Left ventricle myocardium inferior (tissue), 1 donor: ENCODE measurements at places on chromosomes 2 and 18. TPM values are rescaled to one million over a fixed set of nuclear protein-coding genes. Genes with fewer than 3 reads are reported as not detected.

- H3K27ac ChIP-seq: peak overlapping the region; percentile 90
- H3K4me1 ChIP-seq: peaks cover 83% of the 10 kb centered on the region
- no peak overlapping the region for H3K4me3 ChIP-seq
- H3K27me3 ChIP-seq: no peaks in the 10 kb centered on the region
Observed at GRCh38 chr18:36623681-36624190, 205.1 kb downstream of the TPGS2 start.

- no peak for DNase-seq
- H3K27ac ChIP-seq: peak overlapping the region; percentile 91
- H3K4me3 ChIP-seq: no peak overlapping the region
- peaks cover 86% of the 10 kb centered on the region for H3K4me1 ChIP-seq
- H3K36me3 ChIP-seq: no peaks in the 10 kb centered on the region
Observed at GRCh38 chr2:134132490-134132857, 121.4 kb upstream of the MGAT5 start.

The KIF1A gene
- 2.0 TPM for total RNA-seq

The SEMA4C gene
- total RNA-seq: 16.6 TPM

The ERBB4 gene
- 8.3 TPM for total RNA-seq

DNA sequence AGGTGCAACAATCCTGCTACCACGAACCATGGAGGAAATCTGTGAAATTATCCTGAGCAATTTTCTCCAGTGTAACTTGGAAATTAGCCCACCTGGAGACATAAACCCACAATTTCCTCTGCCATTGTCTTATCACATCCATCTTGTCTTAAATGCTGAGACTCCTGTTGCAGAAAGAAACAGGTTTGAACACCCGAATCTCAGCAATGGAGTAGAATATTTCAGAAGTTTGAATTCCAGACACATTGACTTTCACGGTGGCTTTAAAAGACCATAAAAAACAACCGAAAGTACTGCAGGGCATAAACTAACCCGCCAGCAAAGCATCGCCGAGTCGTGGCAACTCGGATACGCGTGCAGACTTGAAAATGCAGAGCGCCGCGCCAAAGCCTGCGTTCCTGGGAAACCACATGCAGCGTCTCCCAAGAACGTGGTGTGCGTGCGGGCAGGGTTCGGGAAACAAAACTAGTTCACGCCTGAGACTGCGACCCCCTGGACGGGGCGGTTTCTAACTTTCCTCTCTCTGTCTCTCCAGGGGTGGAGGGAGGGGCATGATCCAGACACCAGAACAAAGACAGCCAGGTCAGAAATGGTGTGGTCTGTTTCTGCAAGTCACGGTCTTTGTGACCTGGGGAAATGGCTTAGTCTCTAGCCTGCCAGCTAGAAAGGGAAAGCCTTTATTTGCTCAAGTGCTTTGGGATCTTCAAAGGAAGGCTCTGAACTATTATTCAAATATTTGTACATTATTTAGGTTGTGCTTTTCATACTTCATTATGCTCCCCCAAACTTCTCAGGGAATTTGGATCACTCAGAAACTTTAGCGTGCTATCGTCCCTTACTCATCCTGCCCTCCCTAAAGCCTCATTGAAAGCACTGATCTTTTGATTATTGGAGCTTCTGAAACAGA is 26.9 kb upstream of the KCTD1 start:
- peak overlapping the region; percentile 61 for H3K4me3 ChIP-seq
- H3K27ac ChIP-seq: no peak overlapping the region
- no peaks in the 10 kb centered on the region for H3K36me3 ChIP-seq
- peaks cover 11% of the 10 kb centered on the region for H3K4me1 ChIP-seq
- peak; percentile 28 for DNase-seq

- H3K4me3 ChIP-seq: no peak overlapping the region
- H3K4me1 ChIP-seq: no peaks in the 10 kb centered on the region
- H3K27me3 ChIP-seq: no peaks in the 10 kb centered on the region
Observed at GRCh38 chr2:17672583-17673317, 80.9 kb downstream of the SMC6 start.

- no peak for DNase-seq
- H3K27ac ChIP-seq: no peak overlapping the region
- no peak overlapping the region for H3K4me3 ChIP-seq
- no peaks in the 10 kb centered on the region for H3K4me1 ChIP-seq
- peaks cover 21% of the 10 kb centered on the region for H3K27me3 ChIP-seq
Observed at GRCh38 chr2:59277671-59278070, 1036.5 kb upstream of the FANCL start.

The SCYGR4 gene
- not detected for total RNA-seq

DNA sequence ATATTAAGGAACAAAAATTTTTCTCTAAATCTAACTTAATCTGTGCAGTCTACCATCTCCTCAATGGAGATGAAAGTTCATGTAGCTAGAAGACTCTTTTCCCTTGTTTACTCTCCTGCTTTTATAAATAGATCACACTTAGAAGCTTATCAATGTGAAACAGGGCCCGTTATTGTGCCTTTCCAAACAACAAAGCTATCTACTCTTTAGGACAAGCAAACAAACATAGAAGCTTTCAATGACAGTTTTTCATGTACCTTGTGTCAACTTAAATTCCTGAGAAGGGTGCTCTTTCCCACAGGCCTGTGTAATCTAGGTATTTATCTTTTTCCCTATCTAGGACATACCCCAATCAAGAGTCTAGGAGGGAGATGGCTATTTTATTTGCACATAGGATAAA is 247.8 kb upstream of the CWC22 start:
- H3K27me3 ChIP-seq: no peaks in the 10 kb centered on the region
- no peak overlapping the region for H3K27ac ChIP-seq
- H3K4me3 ChIP-seq: no peak overlapping the region
- no peak for DNase-seq
- H3K4me1 ChIP-seq: no peaks in the 10 kb centered on the region

DNA sequence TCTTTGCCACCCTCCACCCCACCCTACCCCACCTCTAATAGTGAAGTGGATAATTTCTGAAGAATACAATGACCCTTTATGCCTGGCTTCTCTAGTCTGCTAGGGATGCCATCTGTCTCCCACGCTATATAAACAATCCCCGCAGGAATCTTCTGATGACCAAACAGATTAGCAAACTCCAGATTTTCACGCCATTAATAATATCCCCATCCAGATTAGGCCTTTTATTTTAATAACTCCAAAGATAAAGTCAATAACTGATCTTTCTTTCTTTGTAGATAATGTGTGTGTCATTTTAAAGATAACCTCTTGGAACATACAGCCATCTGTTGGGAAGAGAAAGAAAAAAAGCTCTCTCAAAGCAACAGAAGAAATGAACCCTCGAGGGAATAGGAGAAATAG is 47.9 kb upstream of the CCDC150 start:
- H3K4me3 ChIP-seq: peak overlapping the region; percentile 79
- peaks cover 32% of the 10 kb centered on the region for H3K4me1 ChIP-seq
- DNase-seq: no peak
- peak overlapping the region; percentile 93 for H3K27ac ChIP-seq
- peaks cover 39% of the 10 kb centered on the region for H3K27me3 ChIP-seq

The CHST9 gene
- total RNA-seq: 2.0 TPM

DNA sequence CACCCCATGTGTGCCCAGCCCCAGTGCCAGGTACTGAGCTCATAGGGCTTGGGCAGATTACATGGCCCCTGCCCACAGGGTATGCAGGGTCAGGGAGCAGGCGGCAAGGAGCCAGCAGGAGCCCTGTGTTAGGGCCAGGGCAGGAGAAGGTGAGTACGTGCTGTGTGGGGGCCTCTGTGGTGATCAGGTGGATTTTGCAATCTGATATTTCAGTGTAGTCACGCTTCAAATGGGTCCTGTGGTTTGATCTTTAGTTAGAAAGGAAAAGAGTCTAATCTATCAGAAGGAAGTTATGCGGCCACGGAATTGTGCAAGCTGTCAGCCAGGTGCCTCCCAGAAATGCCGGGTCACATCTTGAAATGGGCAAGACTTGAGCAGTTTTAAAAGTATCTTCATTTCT is 13.9 kb downstream of the UBE2F start:
- peaks cover 5% of the 10 kb centered on the region for H3K36me3 ChIP-seq
- no peak overlapping the region for H3K27ac ChIP-seq
- H3K4me1 ChIP-seq: peaks cover 93% of the 10 kb centered on the region
- DNase-seq: no peak
- no peaks in the 10 kb centered on the region for H3K27me3 ChIP-seq

GRCh38 chr2:212723226-212723625 is 184.6 kb upstream of the ERBB4 start:
- H3K4me3 ChIP-seq: no peak overlapping the region
- H3K27me3 ChIP-seq: no peaks in the 10 kb centered on the region
- H3K27ac ChIP-seq: no peak overlapping the region
- no peak for DNase-seq

DNA sequence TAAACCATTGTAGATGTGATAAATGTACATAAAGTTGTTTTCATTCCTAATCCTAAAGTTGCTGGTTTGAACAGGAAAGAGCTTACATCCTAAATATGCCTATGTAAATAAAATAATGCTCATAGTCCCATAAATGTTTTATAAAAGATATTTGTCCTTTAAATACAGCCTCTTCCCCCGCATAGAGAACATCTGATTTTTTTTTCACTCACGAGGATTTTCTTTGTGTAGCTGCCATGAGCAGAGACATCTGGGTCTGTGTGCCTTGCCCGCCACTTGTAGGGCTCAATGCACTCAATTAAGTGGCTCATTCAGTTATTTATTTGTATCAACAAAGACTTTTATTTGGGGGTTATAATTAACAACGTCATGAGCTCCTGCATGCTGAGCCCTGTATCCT is 72.8 kb downstream of the SOWAHC start:
- H3K4me1 ChIP-seq: peaks cover 27% of the 10 kb centered on the region
- H3K27ac ChIP-seq: no peak overlapping the region
- H3K27me3 ChIP-seq: no peaks in the 10 kb centered on the region
- no peak overlapping the region for H3K4me3 ChIP-seq

The MYCN gene
- 0.38 TPM for total RNA-seq

The REG1B gene
- total RNA-seq: not detected

The CCDC141 gene
- total RNA-seq: 208 TPM

The CD8B2 gene
- total RNA-seq: not detected

The GAREM2 gene
- total RNA-seq: 0.93 TPM

The C1QL2 gene
- total RNA-seq: not detected

The TM4SF20 gene
- not detected for total RNA-seq

DNA sequence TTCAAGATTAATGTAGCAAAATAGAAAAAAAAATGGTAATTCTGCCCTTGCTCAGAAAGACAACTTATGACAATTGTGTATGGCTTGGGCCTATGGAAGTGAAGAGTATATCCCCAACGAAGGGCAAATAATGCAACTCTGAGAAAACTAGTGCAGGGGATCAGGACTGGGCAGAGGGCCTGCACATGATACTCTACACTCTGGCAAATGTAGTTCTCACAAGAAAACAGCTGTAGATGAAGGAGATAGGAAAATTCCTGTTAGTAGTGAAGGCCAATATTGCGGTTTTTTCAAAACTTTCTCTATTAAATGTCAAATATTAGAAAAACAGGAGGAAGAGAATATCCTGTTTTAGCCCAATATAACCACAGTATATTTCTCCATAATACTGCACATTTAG is 77.8 kb downstream of the SCN9A start:
- H3K4me1 ChIP-seq: no peaks in the 10 kb centered on the region
- H3K27ac ChIP-seq: no peak overlapping the region
- no peak for DNase-seq
- H3K27me3 ChIP-seq: no peaks in the 10 kb centered on the region
- H3K4me3 ChIP-seq: no peak overlapping the region
- no peaks in the 10 kb centered on the region for H3K36me3 ChIP-seq

- DNase-seq: no peak
- no peaks in the 10 kb centered on the region for H3K36me3 ChIP-seq
- H3K4me3 ChIP-seq: no peak overlapping the region
- no peak overlapping the region for H3K27ac ChIP-seq
Observed at GRCh38 chr2:205936446-205936845, 149.5 kb downstream of the INO80D start.

GRCh38 chr2:78985558-78985957 is 39.9 kb upstream of the REG3G start:
- no peaks in the 10 kb centered on the region for H3K4me1 ChIP-seq
- no peak overlapping the region for H3K4me3 ChIP-seq
- no peaks in the 10 kb centered on the region for H3K36me3 ChIP-seq
- peaks cover 25% of the 10 kb centered on the region for H3K27me3 ChIP-seq
- DNase-seq: no peak

DNA sequence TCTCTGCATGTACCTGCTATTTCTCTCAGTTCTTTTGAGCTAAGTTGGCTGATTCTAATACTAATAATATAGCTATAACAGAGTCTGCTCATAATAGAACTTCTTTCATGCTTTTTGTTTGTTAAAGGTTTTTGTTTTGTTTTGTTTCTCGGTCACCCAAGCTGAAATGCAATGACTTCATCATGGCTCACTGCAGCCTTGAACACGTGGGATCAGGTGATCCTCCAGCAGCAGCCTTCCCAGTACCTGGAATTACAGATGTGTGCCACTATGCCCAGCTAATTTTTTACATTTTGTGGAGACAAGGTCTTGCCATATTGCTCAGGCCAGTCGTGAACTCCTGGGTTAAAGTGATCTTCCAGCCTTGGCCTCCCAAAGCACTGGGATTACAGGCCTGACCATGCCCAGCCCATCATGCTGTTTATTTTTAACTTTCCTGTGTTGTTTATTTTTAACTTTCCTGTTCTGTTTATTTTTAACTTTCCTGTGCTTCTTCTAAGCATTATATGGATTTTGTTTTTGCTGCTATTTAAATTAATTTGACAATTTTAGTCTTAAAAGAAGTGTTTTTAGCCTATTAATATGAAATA is 763.8 kb upstream of the CDH7 start:
- H3K36me3 ChIP-seq: no peaks in the 10 kb centered on the region
- H3K27ac ChIP-seq: peak overlapping the region; percentile 42
- H3K27me3 ChIP-seq: no peaks in the 10 kb centered on the region
- DNase-seq: no peak
- H3K4me3 ChIP-seq: no peak overlapping the region
- peaks cover 62% of the 10 kb centered on the region for H3K4me1 ChIP-seq

- peaks cover 38% of the 10 kb centered on the region for H3K4me1 ChIP-seq
- DNase-seq: no peak
- H3K4me3 ChIP-seq: no peak overlapping the region
- no peak overlapping the region for H3K27ac ChIP-seq
- no peaks in the 10 kb centered on the region for H3K27me3 ChIP-seq
Observed at GRCh38 chr2:233209533-233210171, 41.8 kb upstream of the ATG16L1 start.

DNA sequence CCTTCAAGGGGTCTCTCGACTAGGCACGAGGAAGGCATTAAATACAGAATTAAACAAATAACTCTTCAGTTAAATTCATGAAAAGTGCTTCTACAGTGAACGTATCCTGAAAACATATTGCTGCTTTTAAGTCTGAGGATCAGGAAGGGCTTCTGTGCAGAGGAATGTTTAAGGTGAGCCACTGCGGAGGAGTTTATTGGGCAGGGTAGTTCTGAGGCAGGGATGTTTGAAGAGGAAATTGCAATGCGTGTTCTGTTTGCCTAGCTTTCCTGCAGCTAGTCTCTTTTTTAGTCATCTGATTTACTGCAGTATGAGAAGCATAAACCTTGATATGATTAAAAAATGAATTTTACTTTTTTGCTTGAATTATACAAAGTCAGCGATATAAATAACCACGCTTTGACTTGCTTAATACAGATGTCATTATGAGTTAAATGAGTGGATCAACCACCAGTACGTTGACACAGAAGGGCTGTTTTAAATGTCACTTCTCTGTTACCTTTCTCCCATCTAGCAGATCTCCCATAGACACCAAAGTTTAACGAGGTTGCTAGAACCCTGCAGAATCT is 98.7 kb downstream of the CTNNA2 start:
- H3K36me3 ChIP-seq: no peaks in the 10 kb centered on the region
- DNase-seq: no peak
- H3K27ac ChIP-seq: no peak overlapping the region
- H3K4me3 ChIP-seq: no peak overlapping the region
- H3K4me1 ChIP-seq: no peaks in the 10 kb centered on the region

- no peak overlapping the region for H3K4me3 ChIP-seq
- no peaks in the 10 kb centered on the region for H3K4me1 ChIP-seq
- no peak for DNase-seq
- H3K27me3 ChIP-seq: no peaks in the 10 kb centered on the region
- no peaks in the 10 kb centered on the region for H3K36me3 ChIP-seq
- no peak overlapping the region for H3K27ac ChIP-seq
Observed at GRCh38 chr2:146392631-146393030, 1452.2 kb upstream of the ACVR2A start.
